Fibroblast of villous mesenchyme (primary cell): ENCODE measurements at places on chromosomes 13 and 19. TPM values are rescaled to one million over a fixed set of nuclear protein-coding genes. Genes with fewer than 3 reads are reported as not detected.

- DNase-seq, result no peak
These were observed 73.3 kb upstream of the NBEA start for GRCh38 chr13:34868733-34869132.

- DNase-seq, result no peak
These were observed 8.5 kb upstream of the TMPRSS9 start for GRCh38 chr19:2351591-2351990.

The LYPD5 gene
- under 0.01 and 0.43 TPM in 2 replicates for total RNA-seq

The MUC16 gene
- under 0.01 TPM in 2 replicates for total RNA-seq
